ENCODE measurements at places on chromosomes 16 and 17. TPM values are rescaled to one million over a fixed set of nuclear protein-coding genes. Genes with fewer than 3 reads are reported as not detected.

The DBNDD1 gene
- 5.8 TPM for polyA plus RNA-seq

GRCh38 chr17:17557796-17558195 is 33.7 kb downstream of the PEMT start:
- H3K36me3 ChIP-seq = no peaks in the 10 kb centered on the region
- DNase-seq = no peak
- peaks cover 17% of the 10 kb centered on the region for H3K4me1 ChIP-seq
- peak overlapping the region; percentile 50 for H3K27ac ChIP-seq

- peak overlapping the region; percentile 64 for H3K4me3 ChIP-seq
- peaks cover 43% of the 10 kb centered on the region for H3K4me1 ChIP-seq
- peaks cover 7% of the 10 kb centered on the region for H3K36me3 ChIP-seq
- DNase-seq = peak; percentile 82
- peak overlapping the region; percentile 88 for H3K27ac ChIP-seq
Measured at GRCh38 chr16:528111-529011, 849 bp downstream of the CAPN15 start.

The STH gene
- not detected for polyA plus RNA-seq

The TSPOAP1 gene
- 26.0 TPM for polyA plus RNA-seq

GRCh38 chr17:9829343-9829742 is 3.6 kb downstream of the GLP2R start:
- H3K4me1 ChIP-seq = peaks cover 33% of the 10 kb centered on the region

- no peaks in the 10 kb centered on the region for H3K36me3 ChIP-seq
- no peak overlapping the region for H3K4me3 ChIP-seq
- H3K4me1 ChIP-seq = peaks cover 4% of the 10 kb centered on the region
- no peak overlapping the region for H3K27ac ChIP-seq
- H3K27me3 ChIP-seq = no peaks in the 10 kb centered on the region
Measured at GRCh38 chr17:41627316-41628072, 3.1 kb upstream of the KRT17 start.

GRCh38 chr17:43403846-43404245 is 5.1 kb downstream of the ARL4D start:
- H3K4me3 ChIP-seq = no peak overlapping the region
- no peak for DNase-seq
- H3K27me3 ChIP-seq = no peaks in the 10 kb centered on the region
- no peaks in the 10 kb centered on the region for H3K36me3 ChIP-seq
- peaks cover 14% of the 10 kb centered on the region for H3K4me1 ChIP-seq
- no peak overlapping the region for H3K27ac ChIP-seq

The EME1 gene
- 1.2 TPM for polyA plus RNA-seq

The MMP25 gene
- 2.9 TPM for polyA plus RNA-seq

The CNTNAP4 gene
- not detected for polyA plus RNA-seq

- H3K36me3 ChIP-seq = no peaks in the 10 kb centered on the region
- peak overlapping the region; percentile 96 for H3K27ac ChIP-seq
- H3K27me3 ChIP-seq = no peaks in the 10 kb centered on the region
- peaks cover 6% of the 10 kb centered on the region for H3K4me1 ChIP-seq
- DNase-seq = peak; percentile 72
Measured at GRCh38 chr16:3157229-3158025, 22.6 kb downstream of the ZNF213 start.

The GGA3 gene
- polyA plus RNA-seq = 10.2 TPM

GRCh38 chr16:57781741-57782606 is 20.3 kb downstream of the KIFC3 start:
- H3K27ac ChIP-seq = no peak overlapping the region
- H3K4me3 ChIP-seq = no peak overlapping the region
- DNase-seq = no peak
- peaks cover 40% of the 10 kb centered on the region for H3K36me3 ChIP-seq
- no peaks in the 10 kb centered on the region for H3K27me3 ChIP-seq

DNA sequence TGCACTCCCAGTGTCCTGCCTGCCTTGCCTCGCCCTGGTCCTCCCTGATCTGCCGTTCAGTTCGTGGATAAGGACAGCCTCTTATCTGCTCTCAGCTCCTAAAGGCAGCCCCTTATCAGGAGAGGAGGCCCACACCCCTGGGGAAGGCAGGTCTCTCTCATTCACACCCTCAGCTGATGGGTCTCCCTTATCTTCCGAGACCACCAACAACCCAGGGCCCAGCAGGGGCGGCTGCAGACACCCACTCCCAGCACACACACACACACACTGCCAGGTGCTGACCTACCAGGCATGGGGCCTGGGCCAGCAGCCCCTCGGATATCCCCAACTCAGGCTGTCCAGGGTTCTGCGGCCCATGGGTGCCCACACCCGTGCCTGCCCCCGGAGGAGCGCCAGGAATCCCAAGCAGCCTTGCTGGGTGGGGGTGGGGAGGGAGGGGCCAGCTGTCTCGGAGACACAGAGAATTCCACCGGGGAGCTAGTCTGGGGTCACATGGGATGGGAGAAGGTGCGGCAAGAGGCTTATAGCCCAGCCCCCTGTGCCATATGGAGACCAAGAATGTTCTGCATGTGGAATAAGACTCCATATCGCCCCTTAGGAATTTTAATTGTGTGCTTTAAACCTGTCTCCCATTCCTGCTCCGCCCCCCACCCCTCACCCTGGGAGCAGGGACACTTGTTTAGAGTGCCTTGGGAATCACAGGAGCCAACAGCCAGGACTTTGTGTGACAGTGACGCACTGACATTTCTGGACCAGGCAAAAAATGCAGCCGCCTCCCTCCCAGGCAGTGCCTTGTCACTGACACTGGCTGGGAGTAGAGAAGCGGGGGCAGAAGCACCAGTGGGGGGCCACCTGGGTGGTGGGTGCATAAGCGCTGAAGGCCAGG is 41.9 kb upstream of the EMP2 start:
- H3K4me1 ChIP-seq = peaks cover 32% of the 10 kb centered on the region
- no peaks in the 10 kb centered on the region for H3K27me3 ChIP-seq

The SDR42E1 gene
- polyA plus RNA-seq = 2.3 TPM

DNA sequence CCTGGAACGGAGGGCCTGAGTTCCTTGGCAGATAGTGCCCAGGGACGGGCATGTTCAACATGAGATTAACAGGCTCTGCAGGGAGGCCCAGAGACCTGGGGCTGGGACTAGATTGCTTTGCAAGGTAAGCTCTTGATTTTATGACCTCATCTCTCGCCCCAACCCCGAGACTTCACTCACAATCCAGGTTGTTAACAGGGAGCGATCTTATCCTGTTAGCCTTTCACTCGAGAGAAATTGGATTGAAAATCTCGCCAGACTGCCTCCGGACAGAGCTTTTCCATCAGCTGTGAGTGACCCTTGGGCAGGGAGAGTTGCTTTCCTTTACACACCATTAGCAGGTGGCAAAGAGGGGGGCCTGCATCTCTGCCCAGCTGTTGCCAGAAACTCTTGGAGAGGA is 521.7 kb upstream of the EEF2KMT start:
- H3K4me1 ChIP-seq = no peaks in the 10 kb centered on the region
- H3K4me3 ChIP-seq = no peak overlapping the region
- no peaks in the 10 kb centered on the region for H3K36me3 ChIP-seq
- H3K27ac ChIP-seq = no peak overlapping the region
- H3K27me3 ChIP-seq = no peaks in the 10 kb centered on the region
- no peak for DNase-seq

The ACE gene
- polyA plus RNA-seq = 2.7 TPM

The PTGES3L gene
- 1.3 TPM for polyA plus RNA-seq

The ITGAD gene
- not detected for polyA plus RNA-seq

GRCh38 chr17:29827179-29827578 is 102.8 kb downstream of the SSH2 start:
- no peaks in the 10 kb centered on the region for H3K36me3 ChIP-seq
- peak overlapping the region; percentile 71 for H3K27ac ChIP-seq
- H3K4me3 ChIP-seq = no peak overlapping the region
- DNase-seq = no peak
- H3K27me3 ChIP-seq = no peaks in the 10 kb centered on the region

DNA sequence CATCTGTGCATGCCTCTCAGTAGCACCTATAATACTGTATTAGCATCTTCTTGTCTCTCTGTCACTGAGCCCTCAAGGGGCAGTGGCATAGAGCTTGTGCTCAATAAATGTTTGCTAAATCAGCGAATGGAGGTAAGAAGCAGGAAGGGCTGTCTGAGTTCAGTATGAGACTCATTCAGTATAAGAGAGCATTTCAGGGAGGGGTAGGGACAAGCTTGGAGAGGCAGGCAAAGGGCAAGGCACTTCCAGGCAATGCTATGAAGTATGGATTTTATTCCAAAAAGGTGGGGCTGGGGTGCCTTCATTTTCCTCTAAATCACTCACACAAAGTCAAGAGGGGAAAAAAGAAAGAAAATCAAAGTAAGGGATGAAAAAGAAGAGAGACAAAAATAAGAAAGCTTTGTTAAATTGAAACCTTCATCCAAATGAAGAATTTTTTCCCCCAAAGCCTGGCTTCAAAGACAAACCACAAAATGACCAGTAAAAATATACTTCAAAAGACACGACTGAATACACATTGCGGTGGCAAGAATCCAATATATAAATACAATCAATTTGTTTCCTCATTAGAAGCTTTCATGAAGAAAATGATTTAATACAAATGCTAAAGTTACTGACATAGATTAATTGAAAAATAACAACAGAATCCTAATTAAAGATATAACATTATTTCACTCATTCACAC is 51.2 kb downstream of the SKAP1 start:
- H3K4me1 ChIP-seq = no peaks in the 10 kb centered on the region
- H3K27me3 ChIP-seq = peaks cover 31% of the 10 kb centered on the region
- no peaks in the 10 kb centered on the region for H3K36me3 ChIP-seq
- no peak for DNase-seq

The SMG1 gene
- 3.8 TPM for polyA plus RNA-seq

- DNase-seq = no peak
- H3K27ac ChIP-seq = no peak overlapping the region
- H3K36me3 ChIP-seq = no peaks in the 10 kb centered on the region
- no peaks in the 10 kb centered on the region for H3K27me3 ChIP-seq
- no peaks in the 10 kb centered on the region for H3K4me1 ChIP-seq
Measured at GRCh38 chr16:12557786-12558185, 245.9 kb downstream of the CPPED1 start.

The CA7 gene
- 0.10 TPM for polyA plus RNA-seq
